ENCODE measurements at places on chromosomes 2 and 18.

DNA sequence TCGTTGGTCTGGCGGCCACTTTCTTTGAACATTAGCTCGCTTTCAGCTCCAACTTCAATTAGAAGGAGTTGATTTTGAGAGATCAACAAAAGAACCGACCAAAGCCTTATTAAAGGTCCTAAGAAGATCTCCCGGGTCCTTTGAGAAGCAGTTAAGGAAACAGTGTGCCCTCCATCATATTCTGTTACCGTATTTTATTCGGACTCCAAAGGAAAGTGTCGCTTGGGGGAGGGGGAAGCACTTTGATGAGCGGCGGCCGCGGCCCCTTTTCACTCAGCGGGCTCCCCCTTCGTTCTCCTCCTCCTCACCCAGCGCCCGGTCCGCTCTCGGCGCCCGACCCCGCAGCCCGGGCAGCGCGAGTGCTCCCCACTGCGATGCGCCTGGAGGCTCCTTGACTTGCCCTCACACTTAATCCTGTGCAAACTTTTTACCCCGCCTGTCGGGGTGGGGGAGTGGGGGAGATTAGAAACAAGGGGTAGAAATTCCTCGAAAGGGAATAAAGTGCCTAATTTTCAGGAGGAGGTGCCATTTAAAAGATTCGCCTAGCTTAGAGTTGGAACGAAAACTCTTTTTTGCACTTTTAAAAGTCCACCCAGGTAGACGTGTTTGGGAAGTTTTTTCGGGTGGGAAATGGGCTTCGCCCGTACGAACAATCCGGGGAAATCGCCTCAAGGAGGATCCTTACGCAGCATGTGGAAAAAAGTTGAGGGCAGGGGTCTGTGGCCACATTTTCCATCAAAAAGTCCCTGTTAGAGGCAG lies 1.2 kb upstream of the OTX1 start:
- DNase-seq: no peak

DNA sequence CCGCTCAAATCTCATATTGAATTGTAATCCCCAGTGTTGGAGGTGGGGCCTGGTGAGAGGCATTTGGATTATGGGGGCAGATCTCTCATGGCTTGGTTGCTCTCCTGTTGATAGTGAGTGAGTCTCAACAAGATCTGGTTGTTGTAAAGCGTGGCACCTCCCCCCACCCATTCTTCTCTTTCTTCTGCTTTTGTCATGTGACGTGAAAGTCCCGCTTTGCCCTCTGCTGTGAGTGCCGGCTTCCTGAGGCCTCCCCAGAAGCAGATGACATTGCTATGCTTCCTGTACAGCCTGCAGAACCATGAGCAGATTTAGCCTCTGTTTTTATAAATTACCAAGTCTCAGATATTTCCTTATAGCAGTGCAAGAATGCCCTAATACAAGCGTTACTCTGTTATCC lies 673.8 kb downstream of the ADCYAP1 start:
- no peak for DNase-seq

- no peak for DNase-seq
Measured at GRCh38 chr2:74863802-74864248, 29.9 kb downstream of the HK2 start.

- DNase-seq: no peak
Measured at GRCh38 chr2:133352719-133353118, 215.5 kb downstream of the NCKAP5 start.

- DNase-seq: no peak
Measured at GRCh38 chr2:152546230-152546837, 170.9 kb downstream of the PRPF40A start.

GRCh38 chr2:239818531-239819011 lies 206.6 kb downstream of the NDUFA10 start:
- DNase-seq: no peak
